ENCODE measurements at places on chromosomes 2 and 18. TPM values are rescaled to one million over a fixed set of nuclear protein-coding genes. Genes with fewer than 3 reads are reported as not detected.

The C1QL2 gene
- not detected for polyA plus RNA-seq

The ANKRD44 gene
- 3.5 TPM for polyA plus RNA-seq

The ANKRD53 gene
- polyA plus RNA-seq: 8.9 TPM

The FBXO15 gene
- not detected for polyA plus RNA-seq

The PLEKHH2 gene
- 5.4 TPM for polyA plus RNA-seq

The RESP18 gene
- polyA plus RNA-seq: not detected

The SPDYA gene
- not detected for polyA plus RNA-seq

The ZNF385B gene
- 0.74 TPM for polyA plus RNA-seq

The MAL gene
- polyA plus RNA-seq: 3.8 TPM

The RAPGEF4 gene
- polyA plus RNA-seq: 8.1 TPM

The RGPD3 gene
- polyA plus RNA-seq: 0.15 TPM

The FOXI3 gene
- not detected for polyA plus RNA-seq

The B4GALT6 gene
- polyA plus RNA-seq: 1.9 TPM

The INHA gene
- 0.56 TPM for polyA plus RNA-seq

The ARL6IP6 gene
- 7.6 TPM for polyA plus RNA-seq

The MERTK gene
- 4.2 TPM for polyA plus RNA-seq

All from adipose tissue (tissue), 3 donors.